ENCODE measurements at places on chromosomes 5 and 9.

- no peak for DNase-seq
These were observed 25.7 kb upstream of the KLF9 start for GRCh38 chr9:70439991-70440706.

DNA sequence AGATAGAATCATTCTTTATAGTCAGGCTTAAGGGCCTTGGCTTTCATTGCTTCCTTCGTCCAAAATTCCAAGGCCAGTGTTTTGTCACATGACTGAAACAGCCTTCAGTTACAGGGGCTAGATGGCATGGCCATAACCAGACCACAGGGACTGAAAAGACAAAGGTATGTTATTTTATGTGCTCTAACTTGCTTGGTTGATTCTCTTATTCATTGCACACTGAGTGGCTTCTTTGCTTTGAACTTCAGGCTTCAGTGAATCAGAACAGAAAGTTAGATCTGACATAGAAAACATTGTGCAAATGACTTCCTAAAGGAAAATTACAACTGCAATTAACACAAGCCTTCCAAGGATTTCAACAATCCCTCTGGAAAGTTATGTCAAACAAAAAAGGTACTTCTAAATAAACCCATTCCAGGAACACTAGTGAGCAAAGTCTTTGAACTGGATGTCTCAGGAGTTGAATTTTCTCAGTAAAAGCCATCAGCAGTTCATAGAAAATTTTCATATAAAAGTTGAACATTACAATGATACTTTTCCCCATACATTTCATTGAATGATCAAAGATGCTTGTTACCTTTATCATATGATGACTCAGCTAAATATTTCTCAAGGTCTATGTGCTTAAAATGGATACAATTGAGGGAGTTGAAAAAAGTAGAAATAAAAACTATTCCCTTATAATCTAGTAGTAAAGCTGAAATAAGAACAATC, 355.3 kb downstream of the TMEM232 start:
- no peak for DNase-seq

GRCh38 chr5:19044931-19045695, 942.9 kb downstream of the CDH18 start:
- no peak for DNase-seq

GRCh38 chr5:116810951-116811350, 236.3 kb upstream of the SEMA6A start:
- no peak for DNase-seq

GRCh38 chr5:165349735-165350134, 1844.3 kb downstream of the MAT2B start:
- DNase-seq, result no peak

GRCh38 chr5:138969323-138970002, 94.3 kb upstream of the LRRTM2 start:
- no peak for DNase-seq

GRCh38 chr5:155193483-155194107, 180.0 kb downstream of the KIF4B start:
- DNase-seq, result no peak

DNA sequence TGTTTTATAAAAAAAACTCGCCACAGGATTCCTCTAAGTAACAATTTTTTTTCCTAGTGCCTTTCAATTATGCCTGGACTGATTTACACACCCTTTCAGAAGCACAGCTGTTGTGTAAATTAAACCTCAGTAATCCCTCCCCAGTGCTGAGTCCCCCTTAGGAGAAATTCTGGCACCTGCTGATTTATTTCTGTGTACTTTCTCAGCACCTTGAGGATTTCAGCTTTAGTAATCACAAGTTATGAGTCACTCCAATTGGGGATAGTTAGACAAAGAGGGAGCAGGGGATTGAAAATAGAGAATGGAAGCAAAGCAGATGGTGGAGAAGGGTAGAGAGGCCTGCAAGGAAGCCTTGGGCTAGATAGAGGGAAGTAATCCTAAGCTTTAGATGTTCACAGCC, 171.7 kb downstream of the TTLL11 start:
- DNase-seq, result no peak

DNA sequence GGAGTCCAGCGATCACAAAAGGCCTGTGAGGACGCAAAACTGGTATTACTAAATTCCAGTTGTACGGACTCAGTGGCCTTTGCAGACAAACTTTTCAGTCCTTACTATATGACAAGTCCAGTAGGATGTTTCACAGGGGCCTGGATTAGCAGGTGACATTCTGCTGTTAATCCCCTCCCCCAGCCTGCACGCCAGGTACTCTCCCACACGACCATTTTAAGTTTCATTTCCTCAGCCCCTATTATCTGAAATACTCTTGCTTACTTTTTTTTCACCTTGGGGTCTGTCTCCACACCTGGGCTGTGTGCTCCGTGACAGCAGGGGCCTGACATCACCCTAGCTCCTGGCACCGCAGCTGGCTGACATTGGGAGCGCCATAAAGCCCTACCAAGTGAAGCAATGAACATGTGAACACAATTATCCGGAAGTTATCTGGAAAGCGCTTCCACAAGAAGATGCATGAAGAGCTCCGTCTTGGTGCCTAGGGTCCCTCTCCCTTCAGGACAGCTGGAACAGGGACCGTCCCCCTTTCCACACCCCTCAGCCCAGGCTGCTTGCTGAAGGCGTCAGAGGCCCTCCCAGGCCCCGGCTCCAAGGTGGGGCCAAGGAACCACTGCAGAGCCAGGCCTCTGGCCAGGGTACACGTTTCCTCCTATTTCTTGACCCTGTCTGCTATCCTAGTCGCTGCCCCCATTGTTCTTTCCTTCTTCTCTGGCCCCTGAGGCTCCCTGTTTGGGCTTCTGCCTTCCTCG, 39.7 kb upstream of the ZNF622 start:
- no peak for DNase-seq

DNA sequence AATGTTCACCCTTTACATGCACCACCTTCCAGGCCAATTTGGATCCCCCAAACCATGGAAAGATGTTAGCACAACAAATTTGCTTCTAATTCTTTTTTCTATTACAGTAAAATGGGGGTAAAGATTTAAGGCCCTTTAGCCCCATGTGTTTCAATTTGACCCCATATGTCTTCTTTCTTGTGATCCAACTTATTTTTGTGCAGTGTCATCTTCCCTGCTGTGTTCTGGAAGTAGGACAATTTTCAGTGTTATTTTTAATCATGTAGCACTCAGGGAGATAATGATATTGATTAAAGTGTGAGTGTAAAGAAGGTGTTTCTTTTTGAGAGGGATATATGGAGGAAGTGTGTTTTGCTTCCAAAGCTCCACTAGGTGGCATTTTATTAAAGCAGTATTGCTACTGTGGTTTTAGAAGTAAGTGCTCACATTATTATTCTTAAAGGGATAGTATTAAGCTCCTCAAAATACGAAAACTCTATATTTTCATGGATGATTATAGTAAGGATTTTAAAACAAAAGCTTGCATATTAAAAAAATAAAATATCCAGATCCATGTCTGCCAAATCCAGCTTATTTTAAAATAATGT, 118.7 kb upstream of the ATP10B start:
- no peak for DNase-seq

DNA sequence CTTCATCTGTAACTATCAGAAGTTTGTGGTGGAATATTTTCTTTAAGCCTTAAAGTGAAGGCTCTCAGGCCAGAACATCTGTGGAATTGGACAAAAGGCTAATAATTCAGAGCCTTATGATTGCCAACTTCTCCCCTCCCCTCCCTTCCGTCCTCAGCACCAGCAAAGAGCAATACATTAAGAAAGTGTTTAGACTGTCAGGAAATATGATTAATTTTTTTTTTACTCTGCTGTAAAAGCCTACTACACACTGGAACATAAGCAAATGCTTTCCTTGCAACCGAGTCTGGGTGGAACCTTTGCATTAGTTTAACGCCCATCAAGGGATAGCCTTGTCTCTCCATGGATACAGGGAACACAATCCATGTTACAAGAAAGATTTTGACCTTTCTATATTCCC, 110.3 kb upstream of the TARS1 start:
- no peak for DNase-seq

DNA sequence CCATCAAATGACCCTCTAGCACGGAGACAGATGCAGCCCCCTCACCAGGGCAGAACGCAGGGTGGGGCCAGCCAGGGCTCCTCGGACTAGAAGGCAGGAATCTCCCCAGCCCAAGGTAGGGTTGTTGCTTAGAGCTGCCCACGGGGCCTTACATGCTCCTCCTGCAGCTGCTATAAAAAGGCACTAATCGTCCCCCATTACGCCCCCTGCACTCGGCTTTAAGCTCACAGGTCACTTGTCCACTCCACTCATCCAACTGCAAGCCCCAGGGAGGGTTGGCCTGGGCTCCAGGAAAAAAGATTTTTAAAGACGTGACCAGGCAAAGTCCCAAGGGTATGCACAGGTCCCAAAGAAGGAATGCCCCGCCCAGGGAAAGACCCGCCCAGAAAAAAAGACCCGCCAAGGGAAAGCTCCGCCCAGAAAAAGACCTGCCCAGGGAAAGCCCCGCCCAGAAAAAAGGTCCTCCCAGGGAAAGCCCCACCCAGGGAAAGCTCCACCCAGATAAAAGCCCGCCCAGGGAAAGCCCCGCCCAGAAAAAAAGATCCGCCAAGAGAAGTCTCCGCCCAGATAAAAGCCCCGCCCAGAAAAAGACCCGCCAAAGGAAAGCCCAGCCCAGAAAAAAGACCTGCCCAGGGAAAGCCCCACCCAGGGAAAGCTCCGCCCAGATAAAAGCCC, 11.1 kb downstream of the GRIN1 start:
- DNase-seq, result no peak

- peak; percentile 44 for DNase-seq
These were observed 41.2 kb upstream of the ZNF300 start for GRCh38 chr5:150945947-150946346.

DNA sequence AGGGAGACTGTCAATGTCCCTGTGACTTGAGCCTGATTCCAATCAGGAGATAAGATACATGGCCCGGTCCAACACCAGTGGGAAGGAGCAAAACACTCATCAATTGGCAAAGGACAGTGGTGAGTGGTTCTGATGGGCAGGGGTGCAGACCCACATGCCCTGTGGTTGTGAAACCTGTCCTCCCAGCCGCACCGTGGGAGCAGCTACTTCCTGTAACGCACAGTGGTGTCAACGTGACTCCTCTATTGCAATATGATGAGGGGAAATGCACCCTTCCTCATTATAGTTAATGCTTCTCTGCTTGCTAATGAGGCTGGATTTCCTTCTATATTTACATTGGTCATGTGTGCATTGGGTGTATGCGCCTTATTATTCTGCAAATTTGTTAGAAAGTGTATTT, 223.0 kb downstream of the IRX1 start:
- DNase-seq, result no peak

- DNase-seq, result no peak
These were observed 98.7 kb downstream of the EPB41L4A start for GRCh38 chr5:112320408-112320807.

DNA sequence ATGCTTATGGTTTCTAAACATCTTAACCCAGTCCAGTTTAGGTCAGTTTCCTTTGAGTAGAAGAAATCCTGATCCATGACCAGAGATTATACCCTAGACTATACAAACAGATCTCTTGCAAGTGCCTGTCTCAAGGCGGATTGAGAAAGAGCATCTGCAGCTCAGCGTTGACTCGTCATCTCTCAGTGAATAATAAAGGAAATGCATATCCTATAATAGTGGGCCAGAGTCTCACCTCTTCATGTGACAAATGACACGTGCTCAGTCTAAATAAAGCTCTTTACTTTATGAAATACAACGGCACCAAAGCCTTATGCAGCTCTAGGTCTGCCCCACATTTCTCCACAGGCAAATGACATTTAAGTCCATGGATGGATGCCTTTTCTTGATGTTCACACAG, 179.4 kb upstream of the NR3C1 start:
- no peak for DNase-seq

- DNase-seq, result no peak
These were observed 40.0 kb downstream of the NIM1K start for GRCh38 chr5:43231977-43232376.

DNA sequence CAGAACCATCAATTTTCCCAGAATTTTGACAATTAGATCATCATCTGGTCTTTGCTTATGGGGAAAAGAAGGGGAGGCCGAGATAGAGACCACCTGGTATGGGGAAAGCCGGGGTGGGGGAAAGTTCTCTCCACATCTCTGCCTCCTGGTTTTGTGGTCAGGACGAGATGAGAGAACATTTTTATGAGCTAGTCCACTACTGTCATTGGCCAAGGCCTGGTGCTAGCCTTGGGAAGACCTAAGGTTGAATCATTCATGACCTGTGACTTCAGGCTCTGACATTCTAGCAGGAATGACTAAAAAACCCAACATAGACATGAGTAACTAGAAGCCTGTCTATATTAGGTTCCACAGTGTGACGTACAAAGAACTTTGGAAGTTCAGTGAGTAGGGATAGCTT, 135.2 kb downstream of the PTTG1 start:
- DNase-seq, result no peak

- peak; percentile 63 for DNase-seq
These were observed 167.7 kb downstream of the CCDC192 start for GRCh38 chr5:127870914-127871313.

- no peak for DNase-seq
These were observed 3.2 kb upstream of the MIGA2 start for GRCh38 chr9:129033216-129033615.

DNA sequence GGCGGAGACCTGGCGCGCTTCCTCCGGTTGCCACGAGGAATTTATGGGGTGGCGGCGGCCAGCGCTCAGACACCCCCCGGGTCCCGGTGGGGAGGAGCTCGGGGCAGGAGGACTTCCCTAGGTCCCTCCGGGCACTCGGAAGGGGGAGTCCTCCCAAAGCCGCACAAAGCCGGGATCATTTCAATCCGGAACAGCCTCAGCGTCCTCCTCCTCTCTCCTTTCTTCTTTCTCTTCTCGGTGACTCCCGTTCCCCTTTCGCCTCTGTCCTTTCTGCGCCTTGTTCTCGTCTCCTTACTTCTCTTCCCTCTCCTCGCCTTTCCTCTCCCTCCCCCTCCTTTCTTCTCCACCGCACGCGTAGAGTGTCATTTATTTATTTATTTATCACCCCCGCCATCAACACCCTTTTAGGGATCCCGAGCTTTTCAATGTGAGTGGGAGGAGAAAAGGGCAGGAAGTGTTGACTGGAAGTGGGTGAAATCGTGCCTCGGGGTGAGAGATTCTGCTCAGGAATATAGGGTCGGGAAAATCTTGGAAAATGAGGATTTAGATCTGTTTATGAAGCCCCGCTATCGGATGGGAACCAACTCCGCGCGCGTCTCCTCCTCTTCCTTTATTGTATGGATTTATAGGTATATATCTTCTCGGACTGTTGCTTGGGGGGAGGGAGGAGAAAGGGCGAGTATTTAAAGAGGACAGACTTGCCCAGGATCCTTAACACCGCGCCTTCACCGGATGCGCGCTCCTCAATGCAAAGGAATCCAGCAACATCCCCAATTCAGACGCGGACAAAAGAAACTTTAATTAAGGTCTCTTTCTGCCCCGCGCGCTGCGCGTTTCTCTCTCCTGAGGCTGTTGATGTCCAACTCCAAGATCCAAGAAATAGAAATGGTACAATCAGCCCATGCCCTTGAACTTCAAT, 2.0 kb upstream of the ZNF462 start:
- DNase-seq, result peak; percentile 79

- no peak for DNase-seq
These were observed 239.9 kb upstream of the PAPPA start for GRCh38 chr9:115913696-115914095.

GRCh38 chr5:19322716-19323485, 665.1 kb downstream of the CDH18 start:
- no peak for DNase-seq

Data from right forelimb (tissue), 1 donor.